ENCODE measurements at places on chromosomes 2 and 18.

GRCh38 chr18:46910856-46911255 is 6.5 kb downstream of the PIAS2 start:
- DNase-seq: no peak

GRCh38 chr18:8116341-8117005 is 492.8 kb upstream of the RAB12 start:
- no peak for DNase-seq

GRCh38 chr2:76307495-76307894 is 596.8 kb upstream of the GCFC2 start:
- no peak for DNase-seq

DNA sequence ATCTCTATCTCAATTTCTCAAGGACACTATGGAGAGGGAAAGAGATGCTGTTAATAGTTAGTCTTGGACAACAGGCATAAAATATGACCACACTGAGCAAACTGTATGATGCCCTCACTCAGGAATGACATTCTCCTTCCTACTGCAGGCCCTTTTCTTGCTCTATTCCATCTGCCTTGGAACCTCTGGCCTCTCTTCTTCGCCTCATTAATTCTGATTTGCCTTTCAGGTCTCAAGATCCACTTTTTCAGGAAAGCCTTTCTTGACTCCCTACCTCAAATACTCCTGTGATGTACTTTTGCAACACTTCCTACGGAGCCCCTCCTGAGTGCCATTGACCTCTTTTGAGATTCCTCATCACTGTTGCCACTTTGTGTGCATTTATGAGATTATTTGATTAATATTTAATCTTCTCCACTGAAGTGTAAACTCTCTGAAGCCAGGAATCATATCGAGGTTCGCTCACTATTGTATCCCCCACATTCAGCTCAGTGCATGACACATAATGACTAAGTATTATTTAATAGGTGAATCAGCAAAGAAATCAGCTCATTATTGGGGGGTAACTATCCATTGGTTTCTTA is 21.3 kb upstream of the SPP2 start:
- DNase-seq: no peak

GRCh38 chr18:69127873-69128500 is 272.7 kb upstream of the DOK6 start:
- DNase-seq: no peak

DNA sequence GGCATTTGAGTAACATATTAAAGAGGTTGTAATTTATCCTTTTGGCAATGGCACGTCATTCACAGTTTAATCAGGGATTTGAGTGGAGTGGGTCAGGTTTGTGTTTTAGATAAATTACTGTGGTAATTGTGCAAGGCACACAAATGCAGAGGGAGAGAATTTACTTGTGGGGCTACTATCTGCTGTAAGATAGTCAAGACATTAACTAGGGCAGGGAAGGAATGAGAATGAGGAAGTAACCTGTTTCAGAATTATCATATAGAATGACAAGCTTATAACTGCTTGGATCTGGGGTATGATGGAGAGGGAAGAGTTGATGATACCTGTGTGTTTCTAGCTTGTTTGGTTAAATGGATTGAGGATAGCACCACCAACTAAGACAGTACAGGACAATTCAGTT is 58.9 kb upstream of the ZSWIM2 start:
- DNase-seq: no peak

DNA sequence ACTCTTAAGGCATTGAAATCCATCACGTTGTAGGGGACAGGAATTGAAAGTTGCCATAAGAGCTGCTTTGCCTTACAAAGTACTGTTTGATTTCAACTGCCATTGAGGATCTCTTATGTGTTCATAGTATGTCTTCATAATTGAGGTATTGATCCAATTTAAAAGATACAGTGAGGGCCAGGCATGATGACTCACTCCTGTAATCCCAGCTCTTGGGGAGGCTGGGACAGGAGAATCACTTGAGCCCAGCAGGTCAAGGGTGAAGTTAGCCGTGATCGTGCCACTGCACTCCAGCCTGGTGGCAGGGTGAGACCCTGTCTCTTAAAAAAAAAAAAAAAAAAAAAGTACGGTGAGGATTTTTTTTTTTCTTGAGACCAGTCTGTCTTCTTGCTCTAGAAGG is 91.7 kb upstream of the EML6 start:
- DNase-seq: no peak

DNA sequence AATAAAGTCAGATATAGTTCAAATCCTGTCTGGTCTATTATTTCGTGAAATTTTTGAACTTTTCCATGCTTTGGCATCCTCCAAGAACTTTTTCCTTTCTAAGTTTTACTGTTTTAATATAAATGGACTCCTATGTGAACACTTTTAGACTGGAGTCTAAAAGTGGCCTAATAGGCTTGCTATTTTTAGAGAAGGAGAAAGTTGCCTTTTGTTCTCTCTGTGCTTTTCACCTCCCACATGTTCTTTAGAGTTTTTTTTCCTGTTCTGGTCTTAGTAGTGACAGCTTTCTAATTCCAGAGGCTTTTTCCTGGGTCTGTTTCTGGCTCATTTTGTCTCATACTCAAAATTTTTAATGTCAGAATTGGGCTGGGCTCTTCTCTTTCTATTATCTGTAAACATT is 72.2 kb downstream of the ADAM23 start:
- DNase-seq: no peak

DNA sequence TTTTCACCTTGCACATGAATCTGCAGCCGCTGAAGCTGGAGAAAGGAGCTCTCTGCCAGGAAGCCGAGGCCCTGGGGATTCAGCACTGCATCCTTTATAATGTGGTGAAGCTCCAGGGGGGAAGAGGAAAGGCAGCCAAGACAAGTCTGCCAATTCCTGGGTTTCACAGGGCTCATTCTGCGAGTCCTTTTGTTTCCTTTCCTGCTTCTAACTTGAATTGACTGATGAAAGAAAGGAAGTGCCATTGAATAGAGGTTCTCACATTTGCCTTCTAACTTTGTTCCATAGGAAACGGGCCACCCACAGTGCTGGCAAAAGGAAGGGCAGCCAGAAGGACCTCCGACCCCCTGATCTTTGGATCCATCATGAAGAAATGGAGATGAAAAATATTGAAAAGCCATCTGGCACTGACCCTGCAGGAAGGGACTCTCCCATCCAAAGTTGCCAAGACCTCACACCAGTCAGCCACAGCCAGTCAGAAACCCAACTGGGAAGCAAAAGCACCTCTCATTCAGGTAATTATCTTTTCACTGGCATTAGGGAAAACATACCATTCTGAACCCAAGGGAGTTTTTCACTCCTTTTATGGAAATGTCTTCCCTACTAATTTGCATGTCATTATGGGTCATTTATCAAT is 765.4 kb downstream of the MBD2 start:
- no peak for DNase-seq

GRCh38 chr2:169693360-169693759 is 845 bp downstream of the CFAP210 start:
- DNase-seq: no peak

DNA sequence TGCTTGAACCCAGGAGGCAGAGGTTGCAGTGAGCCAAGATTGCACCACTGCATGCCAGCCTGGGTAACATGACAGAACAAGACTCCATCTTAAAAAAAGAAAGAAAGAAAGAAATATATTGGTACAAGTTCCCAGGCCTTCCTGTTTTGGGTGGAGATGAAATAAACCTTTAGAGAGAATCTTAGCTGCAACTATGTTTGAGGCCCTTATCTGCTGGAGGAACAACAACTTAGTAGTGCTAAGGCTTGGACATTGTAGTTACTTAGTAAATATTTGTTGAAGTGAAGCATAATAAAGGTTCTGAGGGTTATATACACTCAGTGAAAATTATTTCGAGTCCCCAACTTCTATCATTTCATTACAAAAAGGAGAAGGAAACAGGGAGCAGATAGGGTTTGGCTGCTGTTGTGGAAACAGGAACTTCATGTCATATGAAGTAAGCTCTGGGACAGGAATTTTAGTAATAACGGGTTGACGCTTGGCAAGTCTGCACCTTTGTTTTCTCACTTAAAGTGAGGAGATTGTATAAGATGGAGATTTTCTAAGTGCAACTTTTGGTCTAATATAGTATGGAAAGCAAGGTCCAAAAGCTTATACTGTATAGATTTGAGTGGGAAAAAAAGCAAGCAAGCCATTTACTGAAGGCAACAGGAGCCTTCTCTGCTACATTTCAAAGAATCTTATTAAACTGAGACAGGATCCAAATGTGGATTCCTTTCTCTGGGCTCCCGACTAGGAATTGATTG is 40.0 kb upstream of the AGPS start:
- DNase-seq: no peak

DNA sequence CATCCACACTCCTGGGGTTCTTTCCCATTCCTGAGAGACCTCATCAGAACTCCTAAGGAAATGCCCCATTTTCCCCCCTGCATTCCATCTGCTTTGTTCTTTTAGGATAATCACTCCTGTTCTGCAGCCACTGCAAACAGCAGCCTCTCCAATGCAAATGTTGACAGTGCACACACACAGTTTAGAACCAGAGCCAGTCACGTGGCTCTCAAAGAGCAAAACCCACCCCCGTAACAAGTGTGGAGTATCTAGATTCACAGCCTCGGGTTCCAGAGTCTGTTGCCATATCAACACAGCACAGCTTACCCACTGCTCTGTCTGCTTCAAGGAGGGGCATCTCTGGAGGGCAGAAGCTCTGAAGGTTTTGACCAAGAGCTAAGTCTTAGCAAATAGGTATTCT is 180.0 kb downstream of the NAPG start:
- DNase-seq: no peak

DNA sequence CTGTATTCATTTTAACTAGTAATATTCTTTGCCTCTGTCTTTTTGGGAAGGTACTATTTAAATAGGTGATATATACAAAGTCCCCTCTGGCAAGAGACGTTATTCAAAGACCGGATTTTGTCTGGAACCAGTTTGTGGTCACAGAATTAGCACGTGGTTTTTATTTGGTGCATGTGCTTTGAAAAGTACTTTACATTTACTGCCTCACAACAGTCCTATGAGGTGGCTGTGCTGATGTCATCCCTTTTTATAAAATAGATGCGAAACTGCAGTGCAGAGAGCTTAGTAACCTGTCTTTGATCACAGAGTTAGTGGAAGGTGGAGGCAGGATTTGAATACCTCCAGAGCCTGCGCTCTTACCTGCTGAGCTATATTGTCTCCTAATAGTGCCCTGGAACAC is 4.0 kb downstream of the LPIN1 start:
- DNase-seq: peak; percentile 52

GRCh38 chr2:240904216-240905175 is 1.6 kb upstream of the CROCC2 start:
- DNase-seq: no peak

GRCh38 chr2:198657512-198658121 is 800.1 kb downstream of the SATB2 start:
- DNase-seq: no peak

DNA sequence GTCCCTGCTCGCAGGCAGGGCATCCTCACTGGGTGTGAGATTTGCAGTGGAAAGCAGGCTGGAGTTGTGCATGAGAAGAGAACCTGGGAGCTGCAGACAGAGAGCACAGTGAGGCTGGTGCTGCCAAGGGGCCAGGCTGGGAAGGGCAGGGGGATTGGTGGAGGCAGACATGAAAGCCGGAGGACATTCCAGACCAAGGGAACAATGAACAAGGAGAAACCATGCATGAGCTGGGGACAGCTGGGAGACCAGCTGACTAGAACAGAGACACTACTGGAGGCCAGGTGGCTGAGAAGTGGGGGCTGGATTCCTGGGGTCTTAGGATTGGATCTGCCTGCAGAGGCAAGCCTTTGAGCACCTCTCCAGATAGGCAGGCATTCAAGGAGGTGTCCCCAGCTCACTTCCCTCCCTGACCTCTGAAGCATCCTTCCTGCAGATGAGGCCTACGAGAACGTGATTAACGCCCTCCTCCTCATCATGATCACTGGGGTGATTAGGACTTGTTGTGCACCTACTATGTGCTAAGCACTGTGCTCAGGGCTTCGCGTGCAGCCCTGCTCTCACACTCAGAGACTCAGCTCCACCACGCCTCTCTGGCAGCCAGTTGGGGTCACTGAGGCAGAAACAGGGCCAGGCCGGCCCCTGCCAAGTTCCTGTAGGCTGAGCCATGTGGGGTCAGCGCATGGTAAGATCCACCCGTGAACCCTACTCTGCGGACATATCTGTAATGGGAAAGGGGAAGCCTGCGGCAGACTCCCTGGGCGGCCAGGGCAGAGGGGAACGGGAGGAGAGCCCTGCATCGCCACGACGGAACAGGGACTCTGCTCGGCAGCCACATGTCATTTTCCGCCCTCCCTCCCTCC is 74.8 kb upstream of the SLC66A3 start:
- no peak for DNase-seq

- DNase-seq: no peak
Observed at GRCh38 chr2:206802654-206803514, 37.5 kb downstream of the FASTKD2 start.

DNA sequence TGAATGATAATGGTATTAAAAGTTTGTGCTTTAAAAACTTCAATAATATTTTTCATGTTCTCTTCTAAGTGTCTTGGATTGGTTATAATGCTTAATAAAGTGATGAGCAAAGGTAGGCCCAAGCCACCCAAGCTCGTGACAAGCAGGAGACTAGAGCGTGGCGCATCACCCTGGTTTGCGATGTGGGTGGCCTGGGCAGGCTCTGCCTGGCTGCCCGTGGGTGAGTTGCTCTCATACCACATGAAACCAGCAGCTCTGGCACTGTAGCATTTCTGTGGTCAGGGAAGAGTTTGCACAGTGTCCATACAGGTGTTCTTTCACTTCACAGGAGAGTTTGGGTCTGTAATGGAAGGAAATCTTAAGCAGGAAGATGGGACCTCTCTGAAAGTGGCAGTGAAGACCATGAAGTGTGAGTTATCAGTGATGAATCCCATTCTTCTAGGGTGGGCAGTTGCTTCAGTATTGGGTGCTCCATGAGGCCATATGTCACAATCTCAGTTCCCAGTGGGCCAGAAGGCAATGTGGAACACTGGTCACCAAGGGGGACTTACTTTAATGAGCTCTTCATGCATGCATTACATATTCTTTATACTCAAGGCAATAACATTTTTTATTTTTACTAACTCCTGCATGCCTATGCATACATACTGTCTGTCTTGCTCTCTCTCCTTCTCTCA is 51.4 kb upstream of the TMEM87B start:
- DNase-seq: no peak

GRCh38 chr18:36386150-36386920 is 88.8 kb downstream of the FHOD3 start:
- DNase-seq: no peak

- no peak for DNase-seq
Observed at GRCh38 chr2:195181059-195181705, 475.8 kb upstream of the SLC39A10 start.

- DNase-seq: no peak
Observed at GRCh38 chr18:75714766-75715165, 287.3 kb upstream of the SMIM21 start.

DNA sequence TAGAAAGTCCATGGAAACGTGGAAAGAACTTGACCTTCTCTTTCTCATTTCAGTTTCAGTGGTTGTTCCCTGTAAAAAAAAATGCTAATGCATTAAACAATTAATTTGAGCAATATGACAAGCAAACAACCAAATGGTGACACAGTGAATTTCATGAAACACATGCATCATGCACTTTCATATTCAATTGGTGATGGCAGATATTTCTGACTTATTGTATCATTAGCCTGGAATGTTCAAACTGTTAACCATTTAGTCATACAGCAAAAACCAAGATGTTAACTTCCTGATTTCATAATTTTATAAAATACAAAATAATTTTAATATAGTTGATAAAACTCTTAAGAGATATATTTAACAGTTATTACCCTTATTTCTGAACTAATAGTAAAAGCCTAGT is 85.5 kb downstream of the SCN1A start:
- DNase-seq: no peak
